ENCODE measurements at places on chromosomes 2 and 18.

- no peak for DNase-seq
Observed at GRCh38 chr2:180196419-180196977, 189.4 kb upstream of the CWC22 start.

DNA sequence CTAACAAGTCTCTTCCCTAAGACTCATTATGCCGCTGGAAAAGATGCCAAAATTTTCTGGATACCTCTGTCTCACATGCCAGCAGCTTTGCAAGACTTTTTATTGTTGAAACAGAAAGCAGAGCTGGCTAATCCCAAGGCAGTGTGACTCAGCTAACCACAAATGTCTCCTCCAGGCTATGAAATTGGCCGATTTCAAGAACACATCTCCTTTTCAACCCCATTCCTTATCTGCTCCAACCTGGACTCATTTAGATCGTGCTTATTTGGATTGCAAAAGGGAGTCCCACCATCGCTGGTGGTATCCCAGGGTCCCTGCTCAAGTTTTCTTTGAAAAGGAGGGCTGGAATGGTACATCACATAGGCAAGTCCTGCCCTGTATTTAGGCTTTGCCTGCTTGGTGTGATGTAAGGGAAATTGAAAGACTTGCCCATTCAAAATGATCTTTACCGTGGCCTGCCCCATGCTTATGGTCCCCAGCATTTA lies 26.3 kb downstream of the DHRS9 start:
- DNase-seq = peak; percentile 87

DNA sequence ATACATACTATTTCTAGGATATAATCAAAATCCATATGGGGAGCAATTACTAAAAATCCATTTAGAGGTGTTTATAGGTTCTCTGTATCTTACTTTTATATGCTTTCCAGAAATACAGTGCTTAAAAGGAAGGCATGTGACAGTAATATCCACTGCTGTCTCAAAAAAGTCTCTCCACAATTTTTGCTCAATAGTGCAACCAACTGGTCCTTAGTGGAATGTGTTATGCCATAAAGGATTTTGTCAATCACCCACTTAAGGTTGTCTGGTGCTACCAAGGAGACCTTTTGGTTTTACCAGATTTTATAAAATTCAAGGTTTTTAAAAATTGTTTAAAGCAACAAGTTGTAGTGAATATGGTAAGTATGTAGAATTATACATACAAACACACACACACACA lies 328.5 kb upstream of the DSEL start:
- DNase-seq = no peak

DNA sequence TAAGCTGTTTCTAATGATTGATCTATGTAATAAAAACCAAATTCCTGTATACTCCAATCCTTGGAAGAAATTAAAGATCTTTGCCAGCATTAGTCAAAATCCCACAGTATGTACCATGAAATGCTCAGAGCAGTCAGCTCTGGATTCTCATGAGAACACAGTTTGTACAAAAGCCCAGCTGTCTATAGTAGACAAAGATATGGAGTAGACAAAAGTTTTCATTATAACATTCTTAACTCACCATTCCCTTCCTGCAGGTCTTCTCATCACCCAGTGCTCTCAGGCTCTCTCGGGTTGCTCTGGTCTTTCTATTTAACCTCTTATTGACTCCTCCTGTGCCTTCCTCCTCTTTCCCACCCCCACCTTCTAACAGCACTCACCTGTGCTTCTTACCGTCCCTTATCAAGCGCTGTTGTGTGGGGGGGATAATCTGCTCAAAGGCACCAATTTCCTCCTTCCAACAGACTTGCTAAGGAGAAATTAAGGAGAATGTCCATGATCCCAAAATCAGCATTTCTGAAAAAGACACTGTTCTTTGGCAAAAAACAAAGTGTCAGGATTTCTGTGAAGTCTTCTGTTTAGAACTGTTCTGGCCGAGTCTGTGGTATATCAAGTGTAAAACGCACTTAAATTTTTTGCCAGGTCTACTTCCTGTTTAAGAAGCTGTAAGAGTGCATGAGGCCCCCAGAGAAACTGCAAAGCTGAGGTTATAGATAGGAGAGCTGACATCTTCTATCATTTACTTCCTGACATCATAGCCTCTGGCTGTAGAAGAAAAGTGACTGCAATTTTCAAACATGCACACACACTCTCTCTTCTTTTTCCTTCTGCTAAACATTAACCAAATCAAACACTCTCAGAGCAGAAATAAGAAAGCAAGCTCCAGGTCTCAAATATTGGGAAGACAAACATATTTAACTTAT lies 144.1 kb downstream of the EVA1A start:
- DNase-seq = no peak

DNA sequence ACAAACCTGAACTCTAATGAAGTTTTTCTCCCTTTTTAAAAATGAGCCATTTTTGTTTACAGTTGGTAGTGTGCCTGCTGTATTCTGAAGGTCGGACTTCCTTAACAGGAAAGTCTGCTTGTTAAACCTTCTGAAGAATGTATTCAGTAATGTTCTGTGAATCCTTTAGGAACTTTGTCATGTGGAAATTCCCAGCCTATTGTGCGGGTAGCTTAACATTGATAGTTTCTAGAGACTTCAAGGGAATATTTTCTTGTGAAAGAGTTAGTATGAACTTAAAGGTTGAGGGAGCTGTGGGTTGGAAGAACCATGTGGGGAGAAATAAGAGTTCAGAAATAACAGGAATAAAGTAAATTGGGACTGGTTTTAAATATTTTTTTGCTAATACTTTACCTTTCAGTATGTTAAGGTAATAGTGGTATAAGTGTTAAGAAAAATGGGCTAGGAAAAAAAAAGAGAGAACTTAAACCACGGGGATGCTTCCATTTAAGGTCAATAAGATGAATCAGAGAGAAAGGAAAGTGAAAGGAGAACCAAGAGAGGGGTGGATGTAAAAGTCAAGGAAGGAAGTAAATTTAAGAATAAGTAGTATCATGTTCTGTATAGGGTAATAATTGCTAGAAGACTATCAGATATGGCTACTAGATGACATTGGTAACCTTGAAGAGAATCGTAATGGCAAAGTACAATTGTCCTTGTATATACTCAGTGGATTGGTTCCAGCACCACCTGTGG lies 90.5 kb downstream of the PMS1 start:
- peak; percentile 88 for DNase-seq

GRCh38 chr18:4765401-4765800 lies 310.3 kb upstream of the DLGAP1 start:
- DNase-seq = no peak

- no peak for DNase-seq
Observed at GRCh38 chr2:201808027-201808426, 1.7 kb downstream of the CDK15 start.

GRCh38 chr18:27491772-27492171 lies 306.7 kb upstream of the CHST9 start:
- DNase-seq = no peak

GRCh38 chr2:195555971-195556370 lies 101.1 kb upstream of the SLC39A10 start:
- no peak for DNase-seq

- no peak for DNase-seq
Observed at GRCh38 chr2:72676341-72677025, 149.3 kb downstream of the EXOC6B start.

- DNase-seq = no peak
Observed at GRCh38 chr2:3010001-3010400, 367.6 kb downstream of the EIPR1 start.

- DNase-seq = peak; percentile 99
Observed at GRCh38 chr18:63444580-63444979, 22.3 kb upstream of the VPS4B start.

GRCh38 chr2:44807201-44808025 lies 134.1 kb upstream of the SIX3 start:
- no peak for DNase-seq

DNA sequence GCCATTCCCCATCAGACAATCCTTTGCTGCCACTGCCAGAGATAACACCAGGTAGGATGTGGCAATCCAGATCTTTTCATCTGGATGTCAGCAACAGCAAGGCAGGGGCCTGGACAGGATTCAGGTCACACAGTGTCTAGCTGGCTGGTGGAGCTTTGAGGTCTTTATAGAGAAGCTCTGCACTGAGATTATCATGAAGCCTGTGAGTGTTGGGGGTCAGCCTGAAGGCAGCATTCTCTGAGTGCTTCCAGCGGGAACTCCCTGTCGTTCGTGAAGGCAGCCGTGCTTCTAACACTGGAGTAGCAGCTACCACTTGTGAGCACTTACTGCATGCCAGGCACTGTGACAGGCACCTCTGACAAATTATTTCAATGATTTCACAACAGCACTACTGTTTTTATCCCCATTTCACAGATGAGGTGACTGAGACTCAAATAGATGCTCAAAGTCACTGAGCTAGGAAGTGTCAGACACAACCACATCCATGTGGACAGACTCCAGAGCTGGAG lies 85.7 kb downstream of the SEMA4F start:
- DNase-seq = no peak

GRCh38 chr2:193476171-193476800 lies 1281.6 kb upstream of the TMEFF2 start:
- DNase-seq = no peak

- DNase-seq = no peak
Observed at GRCh38 chr18:43350176-43350575, 72.9 kb upstream of the SYT4 start.

Measured in inflammatory macrophage treated with lipopolysaccharide for 4 hours (primary cell).